ENCODE measurements at places on chromosomes 4 and X. TPM values are rescaled to one million over a fixed set of nuclear protein-coding genes. Genes with fewer than 3 reads are reported as not detected.

TSPAN7 gene
- 3.6 TPM for total RNA-seq

CT45A1 gene
- not detected for total RNA-seq

NPY1R gene
- 0.15 TPM for total RNA-seq

NRK gene
- 1.4 TPM for total RNA-seq

PAGE4 gene
- not detected for total RNA-seq

SPOCK3 gene
- 0.32 TPM for total RNA-seq

PGAM4 gene
- not detected for total RNA-seq

NR0B1 gene
- total RNA-seq, result under 0.01 TPM

LRCH2 gene
- 4.2 TPM for total RNA-seq

NEUROG2 gene
- not detected for total RNA-seq

PPARGC1A gene
- total RNA-seq, result not detected

PJA1 gene
- total RNA-seq, result 22.2 TPM

SPANXA2 gene
- not detected for total RNA-seq

HMGB3 gene
- 48.9 TPM for total RNA-seq

USP9X gene
- total RNA-seq, result 86.3 TPM

HEPH gene
- under 0.01 TPM for total RNA-seq

DCAF8L2 gene
- total RNA-seq, result 0.32 TPM

SLC6A14 gene
- not detected for total RNA-seq

MED12 gene
- total RNA-seq, result 12.0 TPM

NSUN7 gene
- 0.15 TPM for total RNA-seq

ATP1B4 gene
- not detected for total RNA-seq

ZNF827 gene
- total RNA-seq, result 5.0 TPM

ARHGAP6 gene
- 0.30 TPM for total RNA-seq

BANK1 gene
- under 0.01 TPM for total RNA-seq

VEGFC gene
- total RNA-seq, result 18.4 TPM

SHOX gene
- not detected for total RNA-seq

POF1B gene
- not detected for total RNA-seq

TCEAL4 gene
- total RNA-seq, result 42.2 TPM

AR gene
- total RNA-seq, result under 0.01 TPM

DAPP1 gene
- total RNA-seq, result not detected

EDNRA gene
- not detected for total RNA-seq

Measured in epithelial cell of umbilical artery (primary cell).